ENCODE measurements at places on chromosomes 5 and 9. TPM values are rescaled to one million over a fixed set of nuclear protein-coding genes. Genes with fewer than 3 reads are reported as not detected.

- DNase-seq: peak; percentile 86
These were observed 60.4 kb downstream of the EHMT1 start for GRCh38 chr9:137679249-137679648.

The GALNT12 gene
- total RNA-seq: 11.4 TPM

The SPATA31E1 gene
- total RNA-seq: 0.07 TPM

- DNase-seq: no peak
These were observed 34.3 kb downstream of the NFIB start for GRCh38 chr9:14279671-14280070.

GRCh38 chr9:97809666-97810344, 43.2 kb upstream of the FOXE1 start:
- DNase-seq: no peak

GRCh38 chr5:162657076-162657475, 589.5 kb downstream of the GABRG2 start:
- DNase-seq: no peak

DNA sequence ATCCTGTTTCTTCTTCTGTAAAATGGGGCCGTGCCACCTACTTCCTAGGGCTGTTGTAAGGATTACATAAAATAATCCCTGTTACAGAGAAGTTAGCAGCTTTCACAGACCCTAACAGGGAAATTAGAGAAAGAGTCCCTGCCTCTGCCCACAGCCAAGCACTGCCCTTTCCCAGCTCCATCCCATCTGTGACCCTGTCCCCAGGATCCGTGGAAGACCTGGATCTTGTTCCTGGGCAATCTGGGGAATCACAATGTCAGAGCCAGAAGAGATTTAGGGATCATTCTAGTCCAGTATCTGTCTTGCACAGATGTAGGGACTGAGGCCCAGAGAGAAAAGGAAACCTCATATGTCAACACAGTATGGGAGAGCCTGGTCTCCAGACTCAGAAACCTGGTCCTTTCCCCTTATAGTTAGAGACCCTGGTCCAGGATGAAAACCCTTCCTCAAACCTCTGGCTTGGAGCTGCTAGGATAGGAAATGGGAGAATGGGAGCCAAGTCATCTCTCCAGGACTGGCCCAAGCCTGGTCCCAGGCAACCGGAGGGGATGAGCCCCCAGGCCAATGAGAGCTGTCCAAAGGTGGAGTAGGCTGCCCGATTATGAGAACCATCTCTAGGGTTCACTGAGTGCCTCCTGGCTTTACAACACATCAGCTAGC, 12.5 kb downstream of the LHX6 start:
- DNase-seq: peak; percentile 54

- DNase-seq: no peak
These were observed 249.1 kb downstream of the GADD45G start for GRCh38 chr9:89853931-89854330.

The SLCO4C1 gene
- total RNA-seq: 1.7 TPM

- DNase-seq: no peak
These were observed 140.6 kb upstream of the LIFR start for GRCh38 chr5:38697013-38697412.

DNA sequence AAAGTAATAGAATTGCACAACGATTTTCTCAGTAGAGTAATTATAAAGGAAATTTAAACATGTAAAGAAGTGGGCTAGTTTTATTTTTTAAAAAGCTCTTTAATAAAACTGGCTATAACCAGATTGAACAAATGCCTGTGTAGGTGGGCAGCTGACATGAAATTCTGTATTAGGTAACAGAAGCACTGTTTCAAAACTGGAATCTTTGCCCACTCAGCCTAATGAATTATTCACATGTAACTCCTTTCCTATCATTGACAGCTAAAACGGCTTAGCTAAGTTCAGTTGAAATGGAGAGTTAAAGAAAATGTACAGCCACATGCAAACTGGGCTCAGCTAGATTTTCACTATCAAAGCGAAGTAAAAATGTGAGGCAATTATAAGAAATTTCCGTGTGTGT, 1300.1 kb upstream of the ACO1 start:
- no peak for DNase-seq

DNA sequence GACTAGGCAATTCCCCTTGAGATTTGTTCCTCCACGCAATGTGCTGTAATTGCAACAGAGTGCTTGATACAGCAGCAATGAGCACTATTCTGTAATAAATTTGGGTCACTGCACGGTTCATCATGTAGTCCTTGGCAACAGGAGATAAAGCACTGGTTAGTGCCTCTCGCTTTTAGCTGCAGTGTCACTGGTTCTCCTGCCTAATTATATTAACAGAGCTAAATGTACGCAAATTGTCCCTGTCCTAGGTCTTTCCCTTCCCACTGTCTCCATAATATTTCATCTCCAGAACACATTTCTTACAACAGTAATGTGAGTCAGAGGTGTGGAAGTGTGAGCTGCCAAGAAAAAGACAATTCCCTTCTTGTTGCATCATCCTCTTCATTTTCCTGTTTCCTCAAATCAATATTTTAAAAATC, 553.1 kb downstream of the ZNF608 start:
- no peak for DNase-seq

The FRRS1L gene
- total RNA-seq: 0.18 TPM

The SV2C gene
- total RNA-seq: under 0.01 TPM

The PCDHGA4 gene
- total RNA-seq: not detected

The GFPT2 gene
- total RNA-seq: 125 TPM

The C1QTNF2 gene
- not detected for total RNA-seq

- peak; percentile 89 for DNase-seq
These were observed 27.1 kb upstream of the SLC6A19 start for GRCh38 chr5:1174122-1174936.

The IL13 gene
- total RNA-seq: not detected

GRCh38 chr5:138831703-138832102, 43.4 kb downstream of the LRRTM2 start:
- DNase-seq: no peak

- DNase-seq: no peak
These were observed 57.7 kb upstream of the MAST4 start for GRCh38 chr5:66538531-66538930.

The LEAP2 gene
- 0.94 TPM for total RNA-seq

- DNase-seq: no peak
These were observed 142.5 kb upstream of the DMRT1 start for GRCh38 chr9:698954-699353.

DNA sequence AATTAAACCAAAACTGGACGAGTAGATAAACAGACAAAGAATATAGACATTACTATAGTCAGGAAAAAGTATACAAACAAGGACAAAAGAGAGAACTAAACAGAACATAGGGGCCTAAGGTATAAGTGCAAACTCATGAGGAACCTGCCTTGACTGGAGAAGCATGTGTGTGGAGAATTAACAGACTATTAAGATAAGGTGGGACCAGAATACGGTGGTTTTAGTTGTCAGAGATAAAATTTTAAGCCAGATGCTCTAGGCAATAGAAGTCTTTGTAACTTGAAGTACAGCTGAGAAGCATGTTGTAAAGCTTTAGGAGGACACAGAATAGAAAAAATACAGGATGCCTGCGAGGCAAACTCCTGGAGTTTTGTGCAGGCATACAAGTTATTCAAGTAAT, 707.1 kb downstream of the PTPRD start:
- DNase-seq: no peak

The SLC34A1 gene
- total RNA-seq: not detected

DNA sequence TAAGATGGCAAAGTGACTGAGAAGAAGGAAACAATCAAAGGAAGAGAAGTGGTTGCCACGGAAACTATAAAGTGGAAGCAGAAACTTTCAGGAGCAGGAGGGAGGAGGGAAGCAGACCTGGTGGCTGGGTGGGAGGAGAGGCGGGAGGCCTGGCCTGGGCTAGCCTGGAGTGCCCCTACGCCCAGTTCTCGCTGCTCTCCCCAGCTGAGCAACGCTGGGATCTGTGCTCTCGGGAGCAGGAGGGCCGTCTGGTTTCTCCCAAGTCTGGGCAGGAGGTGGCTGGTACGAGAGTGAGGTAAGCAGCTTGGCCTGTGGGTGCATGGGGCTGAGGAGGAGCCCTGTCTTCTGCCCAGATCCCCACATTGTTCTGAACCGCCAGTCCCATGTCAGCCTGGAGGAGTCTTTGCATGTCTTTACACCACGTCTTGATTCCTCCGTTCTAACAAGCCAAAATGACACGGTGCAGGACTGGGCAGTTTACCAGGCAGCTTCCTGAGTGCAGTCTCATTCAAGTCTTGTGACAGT, 15.0 kb upstream of the DAB2IP start:
- peak; percentile 60 for DNase-seq

The TLR4 gene
- total RNA-seq: 0.07 TPM

The CEL gene
- total RNA-seq: 0.87 TPM

The PCDHA1 gene
- total RNA-seq: not detected

The PCDHA8 gene
- total RNA-seq: 0.11 TPM

- no peak for DNase-seq
These were observed 4.9 kb downstream of the GMCL2 start for GRCh38 chr5:178182158-178182876.

The SPINK7 gene
- not detected for total RNA-seq

The CCL28 gene
- not detected for total RNA-seq

- no peak for DNase-seq
These were observed 92.5 kb downstream of the HTR4 start for GRCh38 chr5:148561801-148562311.

- no peak for DNase-seq
These were observed 9.7 kb upstream of the RIOK2 start for GRCh38 chr5:97192580-97193354.

- DNase-seq: no peak
These were observed 166.6 kb downstream of the TSSK1B start for GRCh38 chr5:113268232-113268631.
